ENCODE measurements at places on chromosomes 5 and 9. TPM values are rescaled to one million over a fixed set of nuclear protein-coding genes. Genes with fewer than 3 reads are reported as not detected.
A peak's percentile ranks its signal among the peaks of the same experiment; 100 is the strongest.

Gene SIL1
- total RNA-seq, result 47.6 TPM

Gene TEX53
- total RNA-seq, result not detected

Gene AJM1
- total RNA-seq, result 1.3 TPM

Gene KIF4B
- 0.44 TPM for total RNA-seq

Gene MARCHF11
- not detected for total RNA-seq

Gene MYOT
- total RNA-seq, result not detected

Gene FGF1
- not detected for total RNA-seq

DNA sequence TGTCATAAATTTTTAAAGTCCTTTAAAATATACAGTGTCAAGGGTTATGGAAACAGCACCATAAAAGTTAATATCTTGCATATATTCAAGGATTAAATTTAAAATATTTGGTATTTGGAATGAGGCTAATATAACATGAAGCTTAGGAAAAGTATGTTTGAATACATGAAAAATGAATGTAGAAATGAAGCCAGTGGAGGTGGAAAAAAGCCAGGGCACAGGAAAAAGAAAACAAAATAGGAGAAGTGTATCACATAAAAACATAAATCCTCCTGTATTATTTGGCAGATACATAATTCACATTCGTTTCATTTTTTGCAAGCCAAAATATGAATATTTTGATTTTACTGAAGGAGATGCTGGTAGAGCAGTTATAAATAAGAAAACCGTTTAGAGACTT is 587.0 kb upstream of the ZNF608 start:
- no peak for DNase-seq

- no peak for DNase-seq
These were observed 3.5 kb downstream of the TBC1D13 start for GRCh38 chr9:128790536-128790935.

DNA sequence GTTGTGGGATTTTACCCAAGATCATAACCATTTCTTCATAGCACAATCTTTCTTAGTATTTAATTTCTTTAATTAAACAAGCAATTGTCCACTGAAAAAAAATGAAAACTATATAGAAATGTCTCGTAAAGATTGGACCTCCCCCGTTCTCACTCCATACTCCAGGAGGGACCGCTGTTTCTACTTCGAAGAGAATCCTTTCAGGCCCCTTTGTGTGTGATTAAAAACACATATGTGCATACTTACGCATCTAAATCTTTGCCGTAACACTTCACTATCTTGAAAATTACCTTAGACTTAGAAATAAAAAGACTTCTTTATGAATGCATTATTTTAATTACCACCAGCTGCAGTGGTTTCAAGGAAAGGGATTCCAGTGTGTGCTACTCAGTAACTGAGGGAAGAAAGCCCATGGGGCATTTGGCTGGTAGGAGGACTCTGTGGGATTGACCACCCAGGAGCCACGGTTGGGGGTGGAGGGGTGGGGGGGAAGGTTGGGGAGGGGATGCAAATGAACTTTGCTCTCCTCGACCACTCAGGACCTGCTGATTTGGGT is 209.1 kb downstream of the FAM114A2 start:
- no peak for DNase-seq

GRCh38 chr9:129023908-129024233 is 4.3 kb downstream of the SH3GLB2 start:
- DNase-seq, result no peak

GRCh38 chr9:128098297-128099230 is 29.0 kb downstream of the PTGES2 start:
- peak; percentile 96 for DNase-seq

GRCh38 chr9:125888211-125888610 is 141.0 kb downstream of the PBX3 start:
- no peak for DNase-seq

- DNase-seq, result peak; percentile 50
These were observed 614.5 kb downstream of the MAT2B start for GRCh38 chr5:164119806-164120447.

DNA sequence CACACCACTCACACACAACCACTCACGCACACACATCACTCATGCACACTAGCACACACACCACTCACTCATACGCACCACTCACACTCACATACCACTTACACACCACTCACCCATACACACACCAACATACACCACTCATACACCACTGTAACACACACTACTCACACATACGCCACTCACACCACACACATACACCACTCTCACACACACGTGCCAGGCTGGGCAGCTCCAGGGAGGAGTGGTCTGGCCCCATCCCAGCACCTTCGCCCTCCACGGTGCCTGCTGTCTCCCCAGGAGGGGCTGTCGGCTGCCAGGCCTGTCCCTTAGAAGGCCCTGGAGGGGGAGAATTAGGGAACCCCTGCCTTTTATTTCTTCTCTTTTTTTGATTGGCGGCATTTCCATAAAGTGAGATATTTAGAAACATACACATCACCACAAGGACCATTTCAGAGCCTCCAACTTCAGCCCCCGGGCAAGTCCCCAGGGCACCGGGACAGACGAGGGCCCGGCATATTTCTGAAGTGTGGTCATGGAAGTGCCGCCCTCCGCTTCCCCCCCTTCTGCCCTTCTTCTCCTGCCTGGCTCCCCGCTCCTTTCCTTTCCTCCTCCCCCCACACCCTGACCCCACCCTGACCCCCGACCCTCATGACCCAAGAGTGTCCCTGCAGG is 6.3 kb upstream of the ASB6 start:
- no peak for DNase-seq

DNA sequence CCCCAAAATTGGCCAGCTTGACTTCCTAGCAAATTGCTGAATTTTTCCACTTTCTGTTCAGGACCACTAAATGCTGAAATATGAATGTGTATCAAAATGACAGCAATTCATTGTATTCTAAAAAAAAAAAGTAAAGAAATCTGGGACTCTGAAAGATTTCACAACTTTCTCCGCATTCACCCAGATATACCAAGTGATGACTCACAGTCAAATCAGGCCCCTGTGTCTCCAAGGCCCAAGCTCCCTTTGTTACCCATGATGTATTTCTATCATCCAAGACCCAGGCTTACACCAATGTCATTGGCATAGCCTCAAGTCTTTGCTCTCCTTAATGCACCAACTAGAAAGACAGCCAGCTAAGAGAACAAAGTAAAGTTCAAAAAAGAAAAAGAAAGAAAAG is 493.9 kb downstream of the NTRK2 start:
- no peak for DNase-seq

DNA sequence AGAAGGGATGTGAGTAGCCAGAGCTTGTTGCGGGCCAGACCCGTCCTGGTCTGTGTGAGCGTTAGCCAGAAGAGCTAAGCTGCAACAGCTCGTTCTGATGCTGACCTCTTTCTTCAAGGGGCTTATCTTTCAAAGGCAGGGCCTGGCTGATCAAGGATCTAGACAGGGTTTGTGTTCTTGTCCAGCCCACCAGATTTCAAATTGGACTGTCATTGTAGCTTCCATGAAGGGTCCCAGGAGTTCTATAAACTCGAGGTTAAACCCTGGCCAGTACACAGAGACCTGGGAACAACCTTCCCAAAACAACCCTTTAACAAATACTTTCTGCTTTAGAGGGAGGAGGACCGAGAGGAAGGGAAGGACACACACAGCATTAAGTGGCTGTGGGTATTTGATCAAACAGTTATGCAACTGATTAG is 153.0 kb upstream of the TUT7 start:
- DNase-seq, result no peak

- no peak for DNase-seq
These were observed 1.1 kb upstream of the LCN9 start for GRCh38 chr9:135661816-135662560.

All from endothelial cell of umbilical vein (primary cell).